ENCODE measurements at places on chromosomes 5 and 9. TPM values are rescaled to one million over a fixed set of nuclear protein-coding genes. Genes with fewer than 3 reads are reported as not detected.

CLK4 gene
- 7.4 TPM for total RNA-seq

PLPP7 gene
- total RNA-seq = not detected

ZNF454 gene
- not detected for total RNA-seq

INSL6 gene
- not detected for total RNA-seq

ALDH1B1 gene
- total RNA-seq = 48.4 TPM

EFNA5 gene
- 20.5 TPM for total RNA-seq

TICAM2 gene
- total RNA-seq = 1.6 TPM

PCDHGA10 gene
- total RNA-seq = 0.03 TPM

ANKRD34B gene
- 0.17 TPM for total RNA-seq

OR4F3 gene
- total RNA-seq = not detected

NIPAL4 gene
- 10.9 TPM for total RNA-seq

TAF11L5 gene
- not detected for total RNA-seq

FOXD4L4 gene
- 0.07 TPM for total RNA-seq

ZNF608 gene
- total RNA-seq = 0.77 TPM
